Activated T-cell treated with anti-CD3 and anti-CD28 coated beads for 1 hour (primary cell): ENCODE measurements at places on chromosomes 1 and 21.
A peak's percentile ranks its signal among the peaks of the same experiment; 100 is the strongest.

DNA sequence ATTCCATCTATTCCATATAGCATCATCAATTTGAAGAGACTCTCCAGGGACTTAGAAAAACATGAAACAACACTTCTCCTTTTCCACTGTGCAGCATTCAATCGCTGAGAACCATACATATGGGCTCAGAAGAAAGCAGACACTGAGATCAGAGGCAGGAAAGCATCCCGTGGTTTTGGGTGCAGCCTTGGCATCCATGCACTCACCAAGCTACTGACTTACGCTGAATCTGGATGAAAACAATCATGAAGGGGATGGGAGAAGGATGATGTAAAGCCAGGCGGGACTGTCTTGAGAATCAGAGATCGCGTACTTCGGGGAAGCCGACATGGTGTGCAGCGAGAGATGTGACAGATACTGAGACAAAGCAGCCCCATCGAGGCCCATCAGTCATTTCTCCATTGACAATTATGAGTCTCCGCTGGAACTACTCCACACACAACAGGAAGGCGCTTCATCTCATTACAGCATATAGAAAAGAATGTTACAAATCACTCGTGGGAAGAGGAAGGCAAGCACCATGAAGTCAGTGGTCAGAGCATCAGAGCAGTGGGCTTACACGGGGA lies 2.3 kb upstream of the TIAM1 start:
- DNase-seq: no peak

DNA sequence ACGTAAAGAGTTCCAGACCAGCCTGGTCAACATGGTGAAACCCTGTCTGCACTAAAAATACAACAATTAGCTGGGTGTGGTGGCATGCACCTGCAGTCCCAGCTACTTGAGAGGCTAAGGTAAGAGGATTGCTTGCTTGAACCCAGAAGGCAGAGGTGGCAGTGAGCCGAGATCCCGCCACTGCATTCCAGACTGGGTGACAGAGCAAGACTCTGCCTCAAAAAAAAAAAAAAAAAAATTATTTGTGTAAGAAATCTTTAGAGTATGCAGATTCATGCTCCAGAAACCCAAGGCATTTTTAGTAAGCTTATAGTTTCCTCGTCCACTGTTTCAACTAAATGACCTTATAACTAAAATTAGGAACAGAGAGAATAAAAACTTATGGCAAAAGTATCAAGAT lies 51.3 kb downstream of the ABL2 start:
- DNase-seq: no peak

GRCh38 chr1:12113433-12114339 lies 50.6 kb downstream of the TNFRSF8 start:
- no peak for DNase-seq

DNA sequence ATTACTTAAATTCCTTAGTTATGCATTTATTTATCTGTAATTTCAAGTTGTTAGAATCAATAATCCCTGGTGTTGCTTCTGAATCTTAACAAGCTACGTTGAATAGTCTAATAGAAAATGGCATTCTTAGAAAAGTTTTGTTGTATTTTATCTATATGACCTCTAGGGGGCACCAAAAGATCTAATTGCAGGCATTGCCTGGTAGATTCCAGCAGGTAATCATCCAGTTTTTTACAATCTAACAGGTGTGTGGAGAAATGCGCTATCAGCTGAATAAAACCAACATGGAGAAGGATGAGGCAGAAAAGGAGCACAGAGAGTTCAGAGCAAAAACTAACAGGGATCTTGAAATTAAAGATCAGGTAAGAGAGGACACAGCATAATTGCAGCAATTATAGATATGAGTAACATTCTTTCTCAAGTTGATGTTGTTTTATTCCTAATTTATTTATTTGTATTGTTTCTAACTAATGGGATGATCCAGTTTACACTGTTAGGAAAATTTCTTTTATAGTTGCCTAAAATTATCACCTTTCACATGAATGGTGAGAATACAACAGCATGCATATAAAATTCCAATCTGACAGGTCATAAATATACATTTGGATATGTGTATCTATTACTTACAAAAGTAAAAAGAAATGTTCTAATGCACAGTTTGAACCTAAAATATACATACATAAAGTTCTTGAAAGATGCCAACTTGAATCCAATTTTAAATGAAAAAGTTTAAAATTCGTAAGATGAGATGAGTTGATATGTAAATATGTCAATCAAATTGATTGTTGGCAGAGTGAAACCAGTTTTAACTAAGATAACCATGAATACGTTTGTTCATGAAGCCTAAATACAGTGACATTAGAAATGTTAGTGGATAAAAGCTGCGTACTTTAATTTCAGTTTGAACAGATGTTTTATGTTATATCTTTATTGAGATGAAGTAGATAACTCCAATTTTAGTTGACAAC lies 88.4 kb downstream of the SDCCAG8 start:
- no peak for DNase-seq

GRCh38 chr21:15065392-15066122 lies 757 bp upstream of the NRIP1 start:
- peak; percentile 54 for DNase-seq

DNA sequence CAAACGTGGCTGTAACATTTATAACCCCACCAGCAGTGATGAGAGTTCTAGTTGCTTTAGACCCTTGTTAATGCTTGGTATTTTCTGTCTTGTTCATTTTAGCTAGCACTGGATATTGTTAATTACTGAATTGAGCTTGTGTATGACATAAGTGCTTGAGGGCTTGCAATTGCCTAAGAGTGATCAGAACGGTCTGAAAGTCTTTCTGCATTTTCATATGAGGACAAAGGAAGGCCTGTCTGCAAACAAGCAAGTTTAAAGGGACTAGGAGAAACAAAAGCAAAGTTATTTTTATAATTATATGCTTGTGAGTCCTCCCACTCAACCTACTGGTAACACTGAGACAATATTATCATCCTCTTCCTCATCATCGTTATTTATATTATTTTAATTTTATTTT lies 305.5 kb upstream of the DUSP10 start:
- no peak for DNase-seq

DNA sequence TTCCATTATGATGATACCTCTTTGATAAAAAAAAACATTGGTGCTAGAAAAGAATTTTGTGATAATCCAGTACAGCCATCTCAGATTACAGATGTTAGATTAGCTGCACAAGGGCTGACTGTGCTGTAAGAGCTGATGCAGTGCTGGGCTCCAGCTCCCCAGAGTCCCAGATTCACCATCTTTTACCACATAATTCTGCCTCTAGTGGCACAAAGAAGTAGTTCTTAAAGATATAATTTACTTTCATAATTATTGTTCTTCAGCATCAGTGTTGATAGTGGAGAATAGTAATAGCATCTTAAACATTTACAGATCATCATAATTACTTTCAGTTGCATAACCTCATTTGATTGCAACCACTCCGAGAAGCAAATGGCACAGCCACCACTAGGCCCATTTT lies 262.1 kb downstream of the BRINP2 start:
- DNase-seq: no peak

- DNase-seq: no peak
Observed at GRCh38 chr1:173451981-173452380, 25.2 kb upstream of the PRDX6 start.

DNA sequence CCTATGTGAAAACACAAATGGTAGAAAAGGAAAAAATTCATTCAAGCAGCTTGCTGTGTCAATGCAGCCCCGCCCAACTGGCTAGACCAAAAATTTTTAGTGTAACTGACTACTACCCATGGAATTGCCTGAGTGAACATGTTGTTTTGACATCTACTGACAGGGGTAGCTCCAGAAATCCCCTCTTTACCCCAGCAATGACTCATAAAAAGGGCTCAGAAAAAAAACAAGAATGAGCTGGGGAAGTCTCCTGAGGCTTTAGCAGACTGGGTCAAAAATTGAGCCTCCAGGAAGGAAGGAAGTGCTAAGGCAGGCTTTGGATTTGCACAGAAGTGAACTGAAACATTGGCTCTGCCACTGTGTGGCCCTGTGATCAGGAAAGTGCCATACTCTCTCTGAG lies 24.4 kb upstream of the FGGY start:
- DNase-seq: no peak

GRCh38 chr1:46180082-46180616 lies 3.9 kb upstream of the P3R3URF start:
- no peak for DNase-seq

DNA sequence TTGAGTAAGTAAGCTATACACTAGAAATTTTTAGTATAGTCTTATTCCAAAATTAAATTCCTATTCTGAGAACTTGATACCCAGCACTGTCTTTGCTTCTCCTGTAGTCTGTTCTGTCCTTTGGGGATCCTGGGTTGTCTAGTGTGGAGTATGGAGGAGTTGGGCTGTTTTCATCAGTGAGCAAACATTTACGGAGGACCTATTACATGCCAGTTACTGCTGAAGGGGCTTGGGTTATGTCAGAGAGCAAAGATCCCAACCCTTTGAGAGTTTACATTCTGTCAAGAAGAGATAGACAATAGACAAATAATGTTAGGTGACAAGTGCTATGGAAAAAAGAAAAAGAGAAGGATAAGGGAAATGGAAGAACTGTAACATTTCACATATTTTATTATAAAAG lies 9.0 kb downstream of the TRAPPC10 start:
- no peak for DNase-seq

GRCh38 chr1:33443705-33444180 lies 12.8 kb upstream of the PHC2 start:
- no peak for DNase-seq

- DNase-seq: no peak
Observed at GRCh38 chr1:116515702-116516101, 55.1 kb downstream of the CD58 start.

GRCh38 chr1:53629101-53629691 lies 109.8 kb downstream of the GLIS1 start:
- DNase-seq: no peak
